Spinal cord (tissue), 10 donors: ENCODE measurements at places on chromosomes 16 and 17.

DNA sequence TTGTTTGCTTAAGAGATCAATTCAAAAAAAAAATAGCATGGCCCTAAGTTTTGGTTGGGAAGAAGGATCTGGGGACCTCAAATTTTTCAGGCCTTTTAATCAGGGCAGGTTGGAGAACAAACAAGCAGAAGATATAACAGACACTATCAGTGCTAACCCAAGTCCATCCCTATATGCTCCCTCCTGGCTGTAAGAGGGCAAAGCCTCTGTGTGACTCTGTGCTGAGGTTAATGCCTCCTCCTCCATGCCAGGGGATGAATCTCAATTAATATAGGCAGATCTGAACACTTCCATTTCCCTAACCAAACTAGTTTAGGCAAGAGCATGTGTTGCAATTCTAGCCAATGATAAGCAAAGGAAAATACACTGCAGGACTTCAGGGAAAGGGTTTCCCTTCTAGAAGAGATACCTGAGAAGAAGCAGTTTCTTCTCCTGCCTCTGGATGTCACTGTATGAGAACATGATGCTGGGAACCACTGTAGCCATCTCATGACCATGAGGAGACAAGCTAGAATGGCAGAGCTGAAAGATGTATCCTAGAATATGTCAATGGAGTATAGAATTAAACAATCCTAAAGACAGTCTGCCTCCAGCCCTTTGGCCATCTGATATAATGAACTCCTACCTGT is 76.0 kb downstream of the CHD9NB start:
- H3K4me1 ChIP-seq: no peaks in the 10 kb centered on the region
- H3K27me3 ChIP-seq: no peaks in the 10 kb centered on the region
- no peak overlapping the region for H3K27ac ChIP-seq
- no peaks in the 10 kb centered on the region for H3K36me3 ChIP-seq

GRCh38 chr17:82049521-82049971 is 2.1 kb downstream of the RFNG start:
- no peak overlapping the region for H3K27ac ChIP-seq
- H3K36me3 ChIP-seq: peaks cover 64% of the 10 kb centered on the region
- DNase-seq: no peak
- no peak overlapping the region for H3K4me3 ChIP-seq

- H3K36me3 ChIP-seq: no peaks in the 10 kb centered on the region
- peaks cover 45% of the 10 kb centered on the region for H3K27me3 ChIP-seq
- H3K4me1 ChIP-seq: peaks cover 15% of the 10 kb centered on the region
- DNase-seq: no peak
- H3K4me3 ChIP-seq: no peak overlapping the region
Measured at GRCh38 chr16:54177052-54177861, 109.3 kb downstream of the IRX3 start.

- no peak for DNase-seq
- no peaks in the 10 kb centered on the region for H3K27me3 ChIP-seq
- H3K4me1 ChIP-seq: peaks cover 58% of the 10 kb centered on the region
- H3K36me3 ChIP-seq: peaks cover 12% of the 10 kb centered on the region
- no peak overlapping the region for H3K4me3 ChIP-seq
- H3K27ac ChIP-seq: peak overlapping the region; percentile 77
Measured at GRCh38 chr17:57603978-57604377, 141.1 kb downstream of the CCDC182 start.

GRCh38 chr16:65373097-65373496 is 251.2 kb upstream of the CDH11 start:
- H3K27me3 ChIP-seq: no peaks in the 10 kb centered on the region
- no peaks in the 10 kb centered on the region for H3K36me3 ChIP-seq
- H3K4me3 ChIP-seq: no peak overlapping the region
- no peak overlapping the region for H3K27ac ChIP-seq
- no peaks in the 10 kb centered on the region for H3K4me1 ChIP-seq

GRCh38 chr17:15512071-15512709 is 44.8 kb upstream of the CDRT4 start:
- no peak for DNase-seq
- H3K36me3 ChIP-seq: peaks cover 18% of the 10 kb centered on the region
- H3K4me3 ChIP-seq: no peak overlapping the region
- H3K27me3 ChIP-seq: no peaks in the 10 kb centered on the region
- H3K4me1 ChIP-seq: peaks cover 4% of the 10 kb centered on the region

- DNase-seq: peak; percentile 6
- H3K27me3 ChIP-seq: no peaks in the 10 kb centered on the region
- H3K4me1 ChIP-seq: peaks cover 10% of the 10 kb centered on the region
- H3K36me3 ChIP-seq: peaks cover 3% of the 10 kb centered on the region
Measured at GRCh38 chr17:82985973-82986372, 93.4 kb upstream of the METRNL start.

DNA sequence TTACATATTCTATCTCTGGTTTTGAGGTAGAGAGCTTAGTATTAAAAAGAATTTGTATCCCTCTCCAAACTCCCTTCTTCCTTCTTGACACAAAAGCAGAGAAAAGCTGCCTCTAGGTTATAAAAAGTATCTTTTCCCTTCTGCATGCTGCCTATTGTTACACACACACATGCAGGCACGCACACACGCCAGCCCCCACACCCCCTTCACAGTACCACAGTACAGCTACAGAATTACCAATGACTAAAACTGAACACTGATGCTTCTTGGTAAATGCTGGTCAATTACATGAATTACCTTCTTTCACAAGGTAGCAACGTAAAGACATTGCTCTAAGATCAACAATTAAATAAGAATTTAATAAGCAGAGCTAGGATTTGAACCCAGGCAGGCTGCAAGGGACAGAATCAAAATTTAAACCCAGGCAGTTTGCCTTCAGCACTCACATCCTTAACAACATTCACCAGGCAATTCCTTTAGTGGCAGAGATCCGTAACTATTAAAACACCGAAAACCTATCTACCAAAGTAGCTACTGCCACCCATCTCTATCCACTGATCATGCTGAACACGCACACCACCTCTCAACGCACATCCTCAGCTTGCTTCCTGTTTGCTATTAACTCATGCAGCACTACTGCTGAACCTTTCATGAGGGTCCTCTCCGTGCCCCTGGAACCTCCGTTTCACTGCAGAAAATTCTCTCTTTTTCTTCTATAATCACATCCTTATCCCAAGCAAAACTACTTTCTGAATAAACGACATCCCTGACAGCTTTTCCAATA is 37.8 kb downstream of the YWHAE start:
- no peaks in the 10 kb centered on the region for H3K27me3 ChIP-seq
- peaks cover 6% of the 10 kb centered on the region for H3K4me1 ChIP-seq
- DNase-seq: no peak
- H3K27ac ChIP-seq: no peak overlapping the region

GRCh38 chr17:16447676-16448075 is 32.3 kb downstream of the TRPV2 start:
- H3K4me3 ChIP-seq: no peak overlapping the region
- H3K4me1 ChIP-seq: peaks cover 18% of the 10 kb centered on the region
- H3K27ac ChIP-seq: no peak overlapping the region

- no peak overlapping the region for H3K27ac ChIP-seq
- H3K27me3 ChIP-seq: no peaks in the 10 kb centered on the region
Measured at GRCh38 chr16:8739989-8740704, 57.3 kb downstream of the TMEM186 start.

DNA sequence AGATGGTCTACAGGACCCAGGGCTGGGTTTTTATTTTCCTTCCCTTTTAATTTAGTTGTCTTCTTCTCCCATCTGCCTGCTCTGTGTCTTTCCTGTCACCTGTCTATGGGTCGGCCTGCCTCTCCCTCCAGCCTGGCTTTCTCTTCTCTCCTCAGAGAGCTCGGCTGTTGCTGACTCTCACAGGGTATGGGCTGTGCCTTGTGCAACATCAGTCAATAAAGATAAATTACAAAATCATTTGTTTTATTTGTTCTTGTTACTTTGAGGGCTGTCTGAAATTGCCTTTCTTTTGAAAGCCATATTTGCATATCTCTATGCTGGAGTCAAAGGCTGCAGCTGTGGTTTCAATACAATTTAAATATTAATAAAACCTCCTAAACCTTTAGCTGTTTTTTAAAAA is 15.6 kb downstream of the RND2 start:
- H3K27me3 ChIP-seq: no peaks in the 10 kb centered on the region
- H3K27ac ChIP-seq: no peak overlapping the region
- H3K4me3 ChIP-seq: no peak overlapping the region
- DNase-seq: no peak

- H3K4me1 ChIP-seq: no peaks in the 10 kb centered on the region
- H3K4me3 ChIP-seq: no peak overlapping the region
- H3K27ac ChIP-seq: no peak overlapping the region
- no peaks in the 10 kb centered on the region for H3K27me3 ChIP-seq
- DNase-seq: no peak
Measured at GRCh38 chr16:76226011-76226410, 51.2 kb upstream of the CNTNAP4 start.

- DNase-seq: peak; percentile 71
- H3K27me3 ChIP-seq: no peaks in the 10 kb centered on the region
- no peaks in the 10 kb centered on the region for H3K36me3 ChIP-seq
- H3K27ac ChIP-seq: no peak overlapping the region
- no peaks in the 10 kb centered on the region for H3K4me1 ChIP-seq
Measured at GRCh38 chr16:8355675-8356074, 234.6 kb downstream of the TMEM114 start.

GRCh38 chr16:26708428-26708827 is 358.3 kb upstream of the C16orf82 start:
- peaks cover 4% of the 10 kb centered on the region for H3K4me1 ChIP-seq
- H3K36me3 ChIP-seq: no peaks in the 10 kb centered on the region
- no peaks in the 10 kb centered on the region for H3K27me3 ChIP-seq

DNA sequence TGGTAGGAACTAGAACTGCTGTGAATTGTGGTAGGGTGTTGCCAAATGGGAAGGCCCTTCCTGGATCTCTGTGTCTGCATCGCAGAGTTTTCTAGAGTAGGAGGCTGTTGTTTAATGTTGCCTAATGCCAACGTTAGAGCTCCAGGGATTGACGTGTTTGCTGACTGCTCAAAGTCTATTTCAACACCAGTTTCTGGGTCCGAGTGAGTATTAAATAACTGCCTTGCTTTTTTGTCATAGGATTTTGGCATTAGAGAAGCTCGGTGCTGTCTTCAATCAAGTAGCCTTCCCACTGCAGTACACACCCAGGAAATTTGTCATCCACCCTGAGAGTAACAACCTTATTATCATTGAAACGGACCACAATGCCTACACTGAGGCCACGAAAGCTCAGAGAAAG is 40.0 kb downstream of the SF3B3 start:
- no peaks in the 10 kb centered on the region for H3K27me3 ChIP-seq
- no peak for DNase-seq
- H3K4me1 ChIP-seq: no peaks in the 10 kb centered on the region
- peaks cover 84% of the 10 kb centered on the region for H3K36me3 ChIP-seq
- no peak overlapping the region for H3K4me3 ChIP-seq
- H3K27ac ChIP-seq: no peak overlapping the region

- no peaks in the 10 kb centered on the region for H3K27me3 ChIP-seq
- H3K4me3 ChIP-seq: no peak overlapping the region
Measured at GRCh38 chr16:20905576-20905975, 5.0 kb downstream of the LYRM1 start.

DNA sequence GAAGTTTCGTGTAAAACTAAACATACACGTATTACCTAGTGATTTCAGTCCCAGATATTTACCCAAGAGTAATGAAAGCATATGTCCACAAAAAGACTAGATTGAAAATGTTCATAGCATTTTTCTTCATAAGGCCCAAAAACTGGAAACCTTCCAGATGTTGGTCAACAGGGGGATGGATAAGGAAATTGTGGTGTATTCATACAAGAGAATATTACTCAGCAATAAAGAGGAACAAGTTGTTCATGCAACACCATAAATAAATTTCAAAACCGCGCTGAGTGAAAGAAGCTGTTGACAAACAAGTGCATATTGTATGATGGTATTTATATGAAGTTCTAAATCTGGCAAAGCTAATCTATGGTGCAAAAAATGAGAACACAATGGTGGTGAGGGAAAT is 54.1 kb upstream of the NFAT5 start:
- no peaks in the 10 kb centered on the region for H3K4me1 ChIP-seq
- DNase-seq: no peak
- H3K4me3 ChIP-seq: no peak overlapping the region
- H3K36me3 ChIP-seq: no peaks in the 10 kb centered on the region
- H3K27me3 ChIP-seq: no peaks in the 10 kb centered on the region

DNA sequence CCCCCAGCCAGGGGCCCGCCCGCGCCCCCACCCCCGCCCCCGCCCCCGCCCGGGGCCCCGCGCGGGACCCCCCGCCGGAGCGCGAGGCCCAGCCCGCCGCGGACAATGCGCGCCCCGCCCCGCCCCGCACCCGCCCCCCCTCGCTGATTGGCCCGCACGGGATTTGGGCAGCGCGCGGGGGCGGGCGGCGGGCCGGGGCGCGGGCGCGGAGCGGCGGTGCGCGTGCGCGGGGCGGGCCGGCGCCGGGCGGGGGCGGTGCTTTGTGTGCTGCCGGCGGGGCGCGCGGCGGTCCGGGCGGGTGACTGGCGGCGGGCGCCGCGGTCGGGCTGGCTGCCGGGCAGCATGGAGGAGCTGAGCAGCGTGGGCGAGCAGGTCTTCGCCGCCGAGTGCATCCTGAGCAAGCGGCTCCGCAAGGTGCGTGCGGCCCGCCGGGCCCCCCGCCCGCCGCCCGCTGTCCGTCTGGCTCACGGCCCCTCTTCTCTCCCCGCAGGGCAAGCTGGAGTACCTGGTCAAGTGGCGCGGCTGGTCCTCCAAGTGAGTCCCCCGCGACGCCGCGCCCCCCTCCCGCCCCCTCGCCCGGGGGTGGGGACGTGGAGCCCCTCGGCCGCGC is at the start of gene CBX2:
Gene CBX2 (plus strand): TSS at position 255 of the 610 bp plus-strand sequence. CDS start 88 bp downstream, at position 343.
- H3K36me3 ChIP-seq: peaks cover 23% of the 10 kb centered on the region
- peaks cover 8% of the 10 kb centered on the region for H3K27me3 ChIP-seq
- peaks cover 24% of the 10 kb centered on the region for H3K4me1 ChIP-seq
- no peak for DNase-seq
- H3K4me3 ChIP-seq: peak within 1 kb of the TSS; percentile 57
- peak within 1 kb of the TSS; percentile 81 for H3K27ac ChIP-seq

DNA sequence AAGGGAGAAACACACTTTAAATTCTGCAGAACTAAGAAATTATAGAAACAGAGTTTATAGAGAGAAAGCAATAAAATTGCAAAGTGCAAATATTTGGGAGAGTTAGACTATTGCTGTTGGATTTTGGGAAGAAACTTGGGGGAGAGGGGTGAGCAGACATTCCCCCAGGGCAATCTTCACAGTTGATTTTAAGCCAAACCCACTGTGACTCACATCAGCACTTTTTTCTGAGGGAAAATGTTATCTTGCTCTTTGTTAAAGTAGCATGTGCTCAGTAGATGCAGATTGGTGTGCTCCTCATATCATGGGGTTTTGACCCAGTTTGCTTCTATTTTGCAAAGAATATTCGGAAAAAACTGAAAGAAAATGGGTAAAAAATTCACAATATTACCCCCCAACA is 367.6 kb downstream of the CDH11 start:
- H3K36me3 ChIP-seq: no peaks in the 10 kb centered on the region
- H3K27me3 ChIP-seq: no peaks in the 10 kb centered on the region
- DNase-seq: no peak
- no peak overlapping the region for H3K27ac ChIP-seq
